NCI-H2171 (cell line): ENCODE measurements at places on chromosomes 2 and 18.

DNA sequence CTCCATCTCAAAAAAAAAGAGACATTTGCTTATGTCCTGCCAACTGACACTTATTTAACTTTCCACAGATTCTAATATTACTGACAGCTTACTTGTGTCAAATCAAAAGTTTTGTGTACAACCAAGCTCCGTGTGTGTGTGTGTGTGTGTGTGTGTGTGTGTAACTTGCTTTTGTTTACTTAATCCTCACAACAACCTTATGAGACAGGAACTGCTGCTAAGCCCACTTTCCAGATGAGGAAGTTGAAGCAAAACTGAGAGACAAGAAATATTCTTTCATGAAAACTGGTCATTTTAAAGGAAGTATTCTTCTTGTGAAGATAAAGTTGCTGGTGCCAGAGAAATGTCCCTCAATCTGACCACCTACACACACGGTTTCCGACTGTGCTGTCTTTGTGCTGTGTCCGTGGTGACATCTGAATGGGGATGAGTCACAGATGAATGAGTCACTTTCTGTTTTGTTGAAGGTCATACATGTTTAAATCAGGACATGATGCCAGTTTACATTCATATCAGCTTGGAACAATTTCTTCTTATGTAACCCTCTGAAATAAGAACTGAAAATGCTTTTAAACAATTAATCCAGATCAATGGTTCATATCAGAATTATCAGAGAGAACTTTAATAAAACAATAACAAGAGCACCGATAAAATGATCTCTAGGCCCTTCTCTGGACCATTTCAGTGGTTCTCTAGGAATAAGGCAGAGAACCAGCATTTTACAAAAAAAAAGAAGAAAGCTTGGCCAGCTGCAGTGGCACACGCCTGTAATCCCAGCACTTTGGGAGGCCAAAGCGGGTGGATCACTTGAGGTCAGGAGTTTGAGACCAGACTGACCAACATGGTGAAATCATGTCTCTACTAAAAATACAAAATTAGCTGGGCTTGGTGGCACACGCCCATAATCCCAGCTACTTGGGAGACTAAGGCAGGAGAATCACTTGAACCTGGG is 95.5 kb downstream of the THNSL2 start:
- no peak for DNase-seq

DNA sequence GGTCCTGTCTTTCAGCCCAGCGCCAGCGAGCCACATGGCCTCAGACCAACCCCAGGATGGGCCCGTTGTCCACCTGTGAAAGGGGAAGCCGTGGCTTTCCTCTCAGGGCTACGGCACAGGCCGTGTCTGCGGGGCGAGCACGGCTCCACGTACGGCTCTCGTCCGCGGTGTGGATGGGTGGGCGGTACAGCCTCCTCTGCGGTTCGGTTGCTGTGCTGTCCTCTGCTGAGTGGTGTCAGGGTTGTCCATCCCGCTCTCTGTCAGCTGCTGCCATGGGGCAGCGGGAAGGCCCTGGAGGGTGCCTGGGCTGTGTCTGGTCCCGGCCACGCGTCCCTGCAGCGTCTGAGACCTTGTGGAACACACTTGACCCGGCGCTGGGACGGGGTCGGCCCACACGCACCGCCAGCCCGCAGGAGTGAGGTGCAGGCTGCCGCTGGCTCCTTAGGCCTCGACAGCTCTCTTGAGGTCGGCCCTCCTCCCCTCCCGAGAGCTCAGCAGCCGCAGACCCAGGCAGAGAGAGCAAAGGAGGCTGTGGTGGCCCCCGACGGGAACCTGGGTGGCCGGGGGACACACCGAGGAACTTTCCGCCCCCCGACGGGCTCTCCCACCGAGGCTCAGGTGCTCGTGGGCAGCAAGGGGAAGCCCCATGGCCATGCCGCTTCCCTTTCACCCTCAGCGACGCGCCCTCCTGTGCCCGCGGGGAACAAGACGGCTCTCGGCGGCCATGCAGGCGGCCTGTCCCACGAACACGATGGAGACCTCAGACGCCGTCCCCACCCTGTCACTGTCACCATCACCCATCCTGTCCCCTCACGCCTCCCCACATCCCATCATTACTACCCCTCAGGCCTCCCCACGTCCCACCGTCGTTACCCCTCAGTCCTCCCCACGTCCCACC is 128.7 kb downstream of the NFATC1 start:
- no peak for DNase-seq

GRCh38 chr2:209719034-209719433 is 52.6 kb upstream of the UNC80 start:
- no peak for DNase-seq

DNA sequence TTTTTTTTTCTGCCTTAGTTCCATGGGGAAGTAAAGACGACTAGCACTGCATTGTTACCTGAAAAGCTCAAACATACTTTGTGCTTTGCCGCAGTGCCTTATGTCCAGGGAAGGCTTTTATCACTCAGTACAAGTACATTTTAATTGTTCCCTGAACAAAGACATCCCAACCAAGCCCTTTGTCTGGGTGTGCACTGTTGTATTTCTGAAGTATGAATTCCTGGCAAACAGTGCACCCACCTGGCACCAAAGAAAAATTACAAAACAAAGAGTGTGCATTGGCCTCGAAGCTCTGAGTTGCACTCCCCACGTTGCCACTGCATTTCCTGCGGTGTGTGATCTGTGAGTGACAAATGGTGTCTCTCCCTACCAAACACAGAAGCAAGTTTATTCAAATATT is 858.5 kb upstream of the PIK3C3 start:
- peak; percentile 16 for DNase-seq

- peak; percentile 66 for DNase-seq
Measured at GRCh38 chr2:174764280-174765255, at the start of gene CHRNA1. Gene CHRNA1 (minus strand): TSS chr2:174764472. CDS start chr2:174764394, 78 bp downstream.

DNA sequence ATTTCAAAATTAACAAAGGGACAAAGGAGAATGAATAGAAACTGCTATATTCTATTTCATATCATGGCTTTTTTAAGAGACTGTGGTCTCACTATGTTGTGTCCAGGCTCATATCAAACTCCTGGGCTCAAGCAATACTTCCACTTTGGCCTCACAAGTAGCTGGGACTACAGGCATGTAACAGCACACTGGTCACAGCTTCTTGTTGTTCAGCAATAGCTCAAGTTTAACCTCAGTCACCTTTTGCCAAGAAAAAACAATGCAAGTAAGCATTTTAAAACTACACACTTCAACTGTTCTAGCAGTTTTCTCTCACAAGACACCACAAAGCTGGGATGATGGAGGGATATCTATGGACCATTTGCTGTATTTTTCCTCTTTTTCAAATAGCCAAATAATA is 77.1 kb downstream of the ANKRD44 start:
- DNase-seq, result no peak

- no peak for DNase-seq
Measured at GRCh38 chr2:31107591-31108300, 30.5 kb downstream of the GALNT14 start.

DNA sequence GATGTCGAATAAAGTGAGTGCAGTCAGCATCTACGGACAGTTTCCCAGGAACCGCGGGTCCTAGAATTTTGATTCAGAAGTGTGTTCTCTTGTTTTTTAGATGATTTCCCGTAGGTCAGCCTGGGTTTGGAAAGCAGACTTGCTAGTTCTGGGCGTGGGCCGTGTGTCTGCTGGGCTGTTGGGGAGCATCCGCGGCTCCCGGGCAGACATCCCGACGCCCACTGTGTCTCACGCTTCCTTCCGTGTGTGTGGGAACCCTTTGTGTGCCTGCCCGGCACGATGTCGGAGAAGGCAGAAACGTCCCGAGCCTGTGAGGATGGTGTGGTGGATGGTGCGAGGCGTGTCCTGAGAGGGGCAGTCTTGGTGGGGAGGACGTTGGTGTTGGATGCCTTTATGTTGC is 18.4 kb downstream of the CTDP1 start:
- DNase-seq, result no peak

- DNase-seq, result no peak
Measured at GRCh38 chr2:190467575-190468083, 59.5 kb downstream of the MFSD6 start.

- DNase-seq, result no peak
Measured at GRCh38 chr2:151713291-151713903, 20.9 kb downstream of the NEB start.

DNA sequence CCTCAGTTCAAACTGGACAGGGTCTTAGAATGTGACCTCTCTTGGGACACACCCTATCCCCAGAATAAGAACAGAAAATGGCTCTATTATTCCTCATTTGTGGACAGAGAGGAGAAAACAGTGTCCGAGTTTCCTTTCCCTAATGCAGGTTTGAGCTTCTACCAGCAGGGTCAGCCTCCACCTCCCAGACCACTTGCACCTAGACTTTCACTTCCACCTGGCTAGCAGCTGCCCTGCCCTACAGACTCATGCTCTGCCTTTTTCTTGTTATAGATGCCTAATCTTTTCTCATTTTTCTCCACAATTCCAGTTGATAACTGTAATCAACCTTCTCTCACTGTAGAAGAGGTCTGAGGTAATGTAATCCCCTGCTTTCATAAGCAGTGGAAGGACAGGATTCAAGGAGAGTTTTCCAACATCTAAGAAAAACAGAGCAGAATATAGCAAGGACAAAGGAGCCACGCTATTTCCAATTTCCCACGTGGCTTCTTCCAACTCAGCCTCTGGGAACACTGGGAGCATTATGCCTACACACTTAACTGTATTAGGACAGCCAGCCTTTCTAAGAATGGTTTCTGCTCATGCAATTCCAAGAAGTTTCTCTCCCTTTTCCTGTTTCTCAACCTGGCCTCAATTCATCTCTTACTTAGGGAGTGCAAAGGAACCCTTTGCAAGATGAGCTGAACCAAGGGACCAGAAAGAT is 239.8 kb downstream of the BCL11A start:
- no peak for DNase-seq

GRCh38 chr2:195820373-195820772 is 163.3 kb downstream of the SLC39A10 start:
- no peak for DNase-seq

DNA sequence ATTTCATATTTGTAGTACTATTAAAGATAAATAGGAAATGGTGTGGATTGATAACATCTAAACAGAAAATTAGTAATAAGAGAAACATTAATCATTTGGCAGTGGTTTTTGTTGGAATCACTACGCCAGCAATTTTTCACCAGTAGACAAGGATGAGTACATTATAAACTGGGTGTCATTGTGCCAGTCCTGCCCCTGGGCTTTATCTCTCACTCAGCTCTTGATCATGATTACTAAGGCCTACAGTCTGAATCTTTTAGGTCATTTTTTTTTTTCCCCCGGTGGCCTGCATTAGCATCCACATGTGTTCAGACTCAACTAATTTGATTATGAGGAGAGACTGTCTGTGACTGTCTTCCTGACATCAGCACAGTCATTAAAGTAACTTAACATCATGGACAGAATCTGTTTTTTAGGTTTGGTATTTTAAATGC is 16.2 kb downstream of the GULP1 start:
- DNase-seq, result no peak

GRCh38 chr2:224181534-224182155 is 142.6 kb upstream of the SERPINE2 start:
- no peak for DNase-seq

GRCh38 chr18:21914739-21915319 is 174.2 kb downstream of the MIB1 start:
- DNase-seq, result no peak

DNA sequence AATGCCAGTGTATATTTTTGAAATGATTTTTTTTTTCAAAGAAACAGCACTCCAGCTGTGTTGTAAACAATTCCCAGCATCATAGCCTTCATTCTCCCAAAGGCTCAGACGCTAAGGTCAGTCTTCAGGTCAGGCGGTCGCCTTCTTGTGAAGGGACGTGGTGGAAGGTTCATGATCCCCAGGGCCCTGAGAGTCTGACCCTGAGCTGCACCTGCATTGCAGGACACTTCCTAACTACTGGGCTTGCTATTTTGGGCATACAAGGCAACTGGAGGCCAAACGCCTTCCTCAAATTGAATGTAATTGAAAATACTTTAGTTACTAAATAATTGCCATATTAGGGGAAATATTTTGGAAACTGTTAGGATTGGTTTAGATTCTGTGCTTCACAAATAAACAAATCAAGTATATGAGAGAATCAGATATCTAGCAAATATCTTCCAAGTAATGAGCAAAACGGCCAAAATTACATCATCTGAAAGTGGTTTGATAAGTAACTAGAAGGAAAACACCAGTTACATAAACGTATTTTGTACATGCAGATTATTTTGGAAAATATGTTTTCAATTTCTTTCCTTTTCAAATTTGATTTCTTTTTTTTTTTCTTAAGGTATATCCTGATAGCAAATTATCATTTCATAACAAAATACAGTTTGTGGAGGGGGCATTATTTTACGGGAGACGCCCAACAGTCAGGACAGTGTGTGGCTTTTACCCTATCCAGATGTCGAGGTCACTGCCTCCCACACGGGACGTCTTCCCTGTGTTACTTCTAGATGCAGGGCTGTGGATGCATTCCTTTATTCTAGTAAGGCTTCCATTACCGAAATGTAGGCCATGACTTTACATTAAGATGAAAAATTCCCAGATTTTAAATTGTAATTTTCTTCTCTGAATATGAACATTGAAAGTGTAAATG is 136.0 kb downstream of the ATP9B start:
- DNase-seq, result no peak

- DNase-seq, result no peak
Measured at GRCh38 chr2:20525041-20526035, 78.5 kb downstream of the RHOB start.

GRCh38 chr2:141728886-141729285 is 401.9 kb downstream of the LRP1B start:
- peak; percentile 96 for DNase-seq

DNA sequence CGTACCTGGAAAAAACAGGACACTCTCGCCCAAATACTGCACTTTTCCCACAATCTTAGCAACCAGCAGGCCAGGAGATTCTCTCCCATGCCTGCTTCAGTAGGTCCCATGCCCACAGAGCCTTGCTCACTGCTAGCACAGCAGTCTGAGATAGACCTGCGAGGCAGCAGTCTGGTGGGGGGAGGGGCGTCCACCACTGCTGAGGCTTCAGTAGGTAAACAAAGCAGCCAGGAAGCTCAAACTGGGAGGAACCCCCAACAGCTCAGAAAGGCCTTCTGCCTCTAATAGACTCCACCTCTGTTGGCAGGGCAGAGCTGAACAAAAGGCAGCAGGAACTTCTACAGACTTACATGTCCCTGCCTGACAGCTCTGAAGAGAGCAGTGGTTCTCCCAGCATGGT is 1202.8 kb upstream of the ACVR2A start:
- DNase-seq, result no peak

DNA sequence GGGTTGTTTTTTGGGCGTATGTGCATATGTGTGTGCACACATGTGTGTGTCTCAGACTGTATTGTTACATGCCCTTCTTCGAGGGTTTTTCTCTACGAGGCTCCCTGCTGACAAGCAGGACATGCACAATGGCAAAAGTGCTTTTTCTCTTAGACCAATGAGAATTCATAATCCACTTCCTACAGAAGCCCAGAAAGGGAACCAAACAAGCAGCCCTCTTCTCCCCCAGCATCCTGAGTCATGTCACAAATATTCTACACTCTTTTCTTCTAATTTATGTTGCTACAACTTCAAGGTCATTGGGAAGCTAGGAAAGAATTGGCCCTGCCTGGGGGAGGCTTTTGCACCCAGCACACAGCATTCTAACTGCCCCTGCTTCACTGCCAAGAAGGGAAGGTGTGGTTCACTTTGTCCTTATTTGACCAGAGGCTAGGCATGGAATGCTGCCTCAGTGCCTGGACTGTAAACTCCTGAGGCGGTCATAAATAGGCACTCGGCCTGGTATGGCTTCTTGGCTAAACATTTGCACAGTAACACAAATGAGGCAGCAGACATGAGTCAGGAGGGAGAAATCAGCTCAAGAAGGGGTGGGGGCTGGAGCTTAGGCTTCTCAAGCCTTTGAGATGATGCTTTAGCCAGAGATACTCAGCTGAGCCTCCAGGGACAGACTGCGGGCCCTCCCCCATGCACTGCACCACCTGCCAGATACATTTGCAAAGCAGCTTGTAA is 92.7 kb upstream of the KLF7 start:
- peak; percentile 48 for DNase-seq
